GOT3 (cell line): ENCODE measurements at places on chromosomes 6 and 20.

DNA sequence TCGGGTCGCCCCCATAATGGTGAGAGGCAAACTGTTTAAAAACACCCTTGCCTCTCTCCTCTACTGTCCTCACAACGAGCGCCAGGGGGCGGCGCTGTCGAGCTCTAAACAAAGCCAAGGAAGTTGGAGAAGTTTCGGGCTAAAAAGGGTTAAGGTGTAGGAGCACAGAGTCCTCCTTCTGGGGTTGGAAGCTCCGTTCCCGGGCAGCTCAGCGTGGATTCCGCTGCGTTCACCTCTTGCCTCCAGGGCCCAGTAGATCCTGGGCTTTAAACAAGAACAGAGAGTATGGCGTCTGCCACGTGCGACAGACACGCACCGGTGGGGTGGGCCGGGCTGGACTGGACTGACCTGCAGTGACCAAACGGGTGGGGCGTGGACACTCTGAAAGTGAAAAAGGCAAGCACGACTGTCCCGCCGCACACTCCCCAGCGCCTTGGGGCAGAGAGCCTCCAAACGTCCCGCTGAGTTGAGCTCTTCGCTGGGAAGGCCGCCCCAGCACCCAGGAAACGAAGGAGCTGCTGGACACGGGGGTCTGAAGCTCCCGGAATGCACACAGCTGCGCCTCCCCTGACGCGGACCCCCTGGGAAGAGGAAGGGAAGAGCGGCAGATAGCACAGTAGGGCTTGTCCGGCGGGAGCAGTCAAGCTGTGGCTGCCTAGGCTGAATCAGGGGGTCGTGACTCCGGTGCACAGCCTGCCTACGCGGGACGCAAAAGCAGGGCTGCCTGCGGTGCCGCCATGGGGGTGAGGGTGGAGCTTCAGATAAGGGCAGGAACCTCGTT is 1.6 kb upstream of the THBD start:
- no peak for DNase-seq

DNA sequence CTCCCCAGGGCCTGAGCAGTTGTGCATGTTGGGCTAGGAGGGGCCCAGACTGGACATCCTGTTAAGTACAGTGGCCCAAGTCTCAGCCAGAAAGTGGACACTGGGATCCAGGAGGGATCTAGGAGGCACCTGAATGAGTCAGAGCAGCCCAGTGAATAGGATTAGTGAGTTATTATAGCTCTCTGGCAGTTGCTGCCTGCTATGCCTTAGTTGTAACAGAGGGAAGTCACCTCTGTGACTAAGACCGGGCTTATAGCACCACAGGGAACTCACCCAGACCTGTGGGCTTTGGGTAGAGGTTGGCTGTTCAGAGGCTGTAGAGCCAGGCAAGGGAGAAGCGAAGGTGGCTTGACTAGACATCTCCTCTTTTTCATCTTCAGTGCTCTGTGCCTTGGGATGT is 39.0 kb upstream of the AAR2 start:
- no peak for DNase-seq

DNA sequence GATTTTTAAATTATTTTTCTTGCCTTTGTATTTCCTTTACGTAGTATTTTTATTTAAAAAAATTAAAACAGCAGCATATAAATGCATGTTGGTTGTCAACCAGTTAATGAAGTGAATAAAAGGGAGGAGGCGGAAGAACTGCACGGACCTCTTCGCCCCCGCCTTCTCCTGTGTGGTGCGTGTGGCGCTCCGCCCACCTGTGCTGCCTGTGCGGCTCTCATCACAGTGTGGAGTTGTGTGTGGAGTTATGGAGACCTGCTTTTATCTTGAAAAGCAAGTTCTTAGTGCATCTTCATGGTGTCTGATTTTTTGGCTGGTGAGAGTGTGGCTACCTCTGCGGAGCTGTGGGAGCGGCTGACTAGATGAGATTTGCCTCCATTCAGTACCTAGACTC is 58.4 kb downstream of the PTPN1 start:
- no peak for DNase-seq

GRCh38 chr6:160667639-160668481 is 3.8 kb upstream of the LPA start:
- no peak for DNase-seq

DNA sequence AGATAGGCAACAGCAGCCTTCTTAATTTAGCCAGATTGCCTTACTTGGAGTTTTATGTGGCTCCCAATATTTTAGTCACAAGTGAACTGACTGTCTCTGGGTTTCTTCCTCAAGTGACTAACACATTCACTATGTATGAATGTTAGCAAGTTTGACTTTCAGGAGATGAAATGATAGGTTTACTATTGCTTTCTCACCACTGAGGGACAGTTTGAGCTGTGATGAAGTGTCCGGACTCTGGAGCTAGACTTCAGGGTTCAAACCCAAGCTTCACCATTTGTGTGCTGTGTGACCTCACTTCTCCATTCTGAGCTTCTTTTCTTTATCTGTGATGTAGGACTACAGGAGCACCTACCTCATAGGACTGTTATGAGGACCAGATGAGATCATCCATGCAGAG is 8.2 kb downstream of the DHX35 start:
- DNase-seq, result no peak

GRCh38 chr6:119132261-119132981 is 54.0 kb upstream of the FAM184A start:
- DNase-seq, result no peak
